ENCODE measurements at places on chromosomes 5 and 9. TPM values are rescaled to one million over a fixed set of nuclear protein-coding genes. Genes with fewer than 3 reads are reported as not detected.

Gene SPINK6
- not detected for total RNA-seq

Gene MEIKIN
- total RNA-seq = not detected

Gene CACFD1
- total RNA-seq = 13.8 TPM

Gene NEUROG1
- not detected for total RNA-seq

Gene KCTD16
- 0.02 TPM for total RNA-seq

Gene SYK
- not detected for total RNA-seq

Gene SLIT3
- total RNA-seq = not detected

Gene PHYHD1
- total RNA-seq = 10.6 TPM

Gene CDX1
- not detected for total RNA-seq

Gene HTR4
- total RNA-seq = not detected

Gene NR2F1-AS1
- 2.1 TPM for total RNA-seq

Gene HAND1
- total RNA-seq = not detected

Gene FOXD4L4
- 0.38 TPM for total RNA-seq

Gene FOXD1
- 0.04 TPM for total RNA-seq

Gene PLPP1
- 7.3 TPM for total RNA-seq

Gene OR13C8
- not detected for total RNA-seq

Gene TLN1
- total RNA-seq = 51.8 TPM

Gene CARD9
- total RNA-seq = 7.4 TPM

Gene C5orf58
- total RNA-seq = not detected

Gene WNT8A
- not detected for total RNA-seq

Gene CDH10
- 0.04 TPM for total RNA-seq

Gene SLC28A3
- total RNA-seq = not detected

Gene ANXA2R
- total RNA-seq = 0.95 TPM

Gene DIRAS2
- not detected for total RNA-seq

Gene ADAMTS12
- total RNA-seq = not detected

Gene TIMD4
- total RNA-seq = not detected

Gene ROPN1L
- total RNA-seq = not detected

Gene TEK
- not detected for total RNA-seq

Gene RANBP3L
- 0.09 TPM for total RNA-seq

Gene MSX2
- not detected for total RNA-seq

Gene GCNT4
- total RNA-seq = 0.27 TPM

Gene SUB1
- 693 TPM for total RNA-seq

Gene TMEM171
- total RNA-seq = not detected

Gene MARVELD2
- total RNA-seq = 15.4 TPM

Gene FAM219A
- 3.9 TPM for total RNA-seq

Gene SLC6A7
- total RNA-seq = not detected

Gene SOX30
- not detected for total RNA-seq

Gene TMEM174
- total RNA-seq = not detected

Gene RIC1
- 19.0 TPM for total RNA-seq

Gene ISL1
- total RNA-seq = not detected

Gene EGR1
- total RNA-seq = 4.5 TPM

Gene FSTL4
- 1.9 TPM for total RNA-seq

Gene NOP16
- total RNA-seq = 48.4 TPM

Gene IL4
- not detected for total RNA-seq

Gene MRPS27
- 139 TPM for total RNA-seq

Gene TNFSF15
- not detected for total RNA-seq

Gene PGM5
- not detected for total RNA-seq

Gene HTR1A
- not detected for total RNA-seq

Gene AJM1
- 1.1 TPM for total RNA-seq

Gene GPR21
- total RNA-seq = 0.29 TPM

Gene CTXN3
- not detected for total RNA-seq

Gene GPX3
- total RNA-seq = 31.9 TPM

Gene TMC1
- 0.02 TPM for total RNA-seq

Gene GGTA1
- not detected for total RNA-seq

Gene GMCL2
- not detected for total RNA-seq

Gene KCNT1
- not detected for total RNA-seq

Gene SOHLH1
- total RNA-seq = 0.32 TPM

Data from HepG2 (cell line).